ENCODE measurements at places on chromosomes 11 and 22.

GRCh38 chr11:59181746-59182456, 10.0 kb downstream of the DTX4 start:
- no peaks in the 10 kb centered on the region for H3K4me1 ChIP-seq
- no peaks in the 10 kb centered on the region for H3K36me3 ChIP-seq
- H3K4me3 ChIP-seq = no peak overlapping the region
- no peaks in the 10 kb centered on the region for H3K27me3 ChIP-seq
- no peak overlapping the region for H3K27ac ChIP-seq

GRCh38 chr11:123755344-123755743, 1.0 kb upstream of the OR6X1 start:
- DNase-seq = no peak
- H3K36me3 ChIP-seq = no peaks in the 10 kb centered on the region
- H3K27me3 ChIP-seq = peaks cover 40% of the 10 kb centered on the region
- no peak overlapping the region for H3K27ac ChIP-seq

GRCh38 chr11:44033411-44033850, 14.3 kb upstream of the ACCSL start:
- H3K27ac ChIP-seq = no peak overlapping the region
- no peaks in the 10 kb centered on the region for H3K4me1 ChIP-seq
- H3K27me3 ChIP-seq = peaks cover 35% of the 10 kb centered on the region
- no peak for DNase-seq

DNA sequence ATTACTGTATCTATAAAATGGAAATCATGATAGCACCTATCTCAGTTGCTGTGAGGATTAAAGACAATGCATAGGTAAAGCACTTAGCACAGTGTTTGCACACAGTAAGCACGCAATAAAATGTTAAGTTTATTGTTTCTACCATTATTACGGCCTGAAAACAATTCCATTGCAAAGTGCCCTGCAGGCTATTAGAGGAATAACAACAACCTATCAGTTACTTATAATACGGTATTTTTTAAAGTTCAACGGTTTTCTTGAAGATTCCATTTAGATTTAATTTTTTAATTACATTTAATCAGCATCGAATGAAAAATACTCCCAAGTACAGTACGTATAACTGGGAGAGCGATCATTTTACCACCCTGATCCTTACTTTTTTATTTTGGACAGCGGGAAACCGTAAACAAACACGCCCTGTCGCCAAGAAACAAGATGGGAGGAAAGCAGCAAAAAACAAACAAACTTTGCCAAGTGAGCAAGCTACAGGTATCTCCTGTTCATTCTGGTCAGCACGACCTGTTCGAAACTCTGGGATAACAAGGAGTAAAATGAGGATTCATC, 893 bp downstream of the SLC36A4 start:
- no peak for DNase-seq
- no peaks in the 10 kb centered on the region for H3K36me3 ChIP-seq
- peak overlapping the region; percentile 97 for H3K27ac ChIP-seq
- peaks cover 27% of the 10 kb centered on the region for H3K4me1 ChIP-seq

DNA sequence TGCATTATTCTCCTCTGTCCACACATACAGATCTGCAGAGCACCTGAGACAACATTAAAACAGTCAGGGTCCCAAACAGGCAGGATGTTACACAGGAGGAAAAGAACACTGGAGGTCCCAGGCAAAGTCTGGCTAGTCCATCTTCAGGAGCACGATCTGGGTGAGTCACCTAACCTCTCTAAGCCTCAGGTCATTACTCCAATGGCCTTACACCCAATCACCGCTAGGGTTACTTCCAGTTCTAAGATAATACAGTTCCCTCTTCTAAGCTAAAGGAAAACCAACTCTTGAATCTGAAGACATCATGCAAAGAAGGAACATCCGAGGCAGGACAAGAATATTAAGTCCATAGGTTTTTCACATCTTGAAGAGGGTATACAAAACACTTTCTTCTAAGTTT, 24.5 kb downstream of the ASCC2 start:
- H3K36me3 ChIP-seq = peaks cover 90% of the 10 kb centered on the region
- no peaks in the 10 kb centered on the region for H3K4me1 ChIP-seq
- no peak for DNase-seq
- H3K4me3 ChIP-seq = no peak overlapping the region

GRCh38 chr22:23591201-23591791, 11.2 kb upstream of the IGLL1 start:
- DNase-seq = peak; percentile 52
- H3K4me1 ChIP-seq = peaks cover 7% of the 10 kb centered on the region
- H3K36me3 ChIP-seq = no peaks in the 10 kb centered on the region
- peaks cover 3% of the 10 kb centered on the region for H3K27me3 ChIP-seq
- H3K27ac ChIP-seq = no peak overlapping the region
- no peak overlapping the region for H3K4me3 ChIP-seq

GRCh38 chr22:39148727-39149535, 3.5 kb downstream of the CBX7 start:
- peak; percentile 40 for DNase-seq
- peaks cover 4% of the 10 kb centered on the region for H3K36me3 ChIP-seq
- peak overlapping the region; percentile 95 for H3K4me3 ChIP-seq
- H3K27me3 ChIP-seq = no peaks in the 10 kb centered on the region
- peaks cover 34% of the 10 kb centered on the region for H3K4me1 ChIP-seq

DNA sequence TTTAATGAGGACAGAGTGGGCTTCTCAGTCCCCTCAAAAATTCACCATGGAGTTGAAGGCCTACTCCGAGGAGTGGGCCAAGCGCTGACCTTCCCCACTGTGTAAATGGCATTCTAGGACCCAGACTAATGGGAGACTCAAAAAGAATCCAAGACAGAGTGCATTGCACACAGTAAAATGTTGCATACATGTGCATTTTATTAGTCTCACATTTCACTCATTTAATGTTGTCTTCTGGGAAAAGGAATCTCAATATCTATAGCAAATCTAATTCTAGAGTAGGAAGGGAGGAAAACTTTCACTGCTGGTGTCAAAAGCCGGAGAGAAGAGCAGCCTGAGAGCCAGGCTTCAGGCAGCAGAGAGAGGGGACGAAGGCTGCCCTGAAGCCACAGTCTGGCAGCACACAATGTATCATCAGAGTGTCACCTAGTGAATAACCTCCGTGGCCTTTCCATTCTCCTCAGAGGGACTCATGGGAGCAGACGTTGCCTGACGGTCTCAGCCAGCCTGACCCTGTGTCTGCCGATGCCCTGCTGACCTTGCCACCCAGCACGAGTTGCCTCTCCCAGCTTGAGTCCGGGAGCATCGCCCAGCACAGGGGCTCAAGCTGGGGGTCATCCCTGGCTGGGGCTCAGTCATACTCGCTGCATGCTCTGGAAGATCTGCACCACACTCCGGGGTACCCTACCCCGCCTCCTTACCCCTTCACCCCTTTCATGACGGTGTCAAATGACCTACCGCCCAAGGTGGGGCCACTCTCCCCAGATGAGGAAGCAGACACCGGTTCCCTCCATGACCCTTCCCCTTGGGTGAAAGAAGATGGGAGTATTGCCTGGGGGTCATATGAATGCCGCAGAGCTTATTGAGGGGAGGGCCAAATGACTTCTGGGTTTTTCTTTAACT, 12.9 kb upstream of the POU2AF3 start:
- no peaks in the 10 kb centered on the region for H3K27me3 ChIP-seq
- no peaks in the 10 kb centered on the region for H3K36me3 ChIP-seq
- no peak overlapping the region for H3K27ac ChIP-seq
- H3K4me1 ChIP-seq = peaks cover 2% of the 10 kb centered on the region
- no peak for DNase-seq

Data from naive thymus-derived CD8-positive, alpha-beta T cell (primary cell).